ENCODE measurements at places on chromosomes 1 and 21.
A peak's percentile ranks its signal among the peaks of the same experiment; 100 is the strongest.

DNA sequence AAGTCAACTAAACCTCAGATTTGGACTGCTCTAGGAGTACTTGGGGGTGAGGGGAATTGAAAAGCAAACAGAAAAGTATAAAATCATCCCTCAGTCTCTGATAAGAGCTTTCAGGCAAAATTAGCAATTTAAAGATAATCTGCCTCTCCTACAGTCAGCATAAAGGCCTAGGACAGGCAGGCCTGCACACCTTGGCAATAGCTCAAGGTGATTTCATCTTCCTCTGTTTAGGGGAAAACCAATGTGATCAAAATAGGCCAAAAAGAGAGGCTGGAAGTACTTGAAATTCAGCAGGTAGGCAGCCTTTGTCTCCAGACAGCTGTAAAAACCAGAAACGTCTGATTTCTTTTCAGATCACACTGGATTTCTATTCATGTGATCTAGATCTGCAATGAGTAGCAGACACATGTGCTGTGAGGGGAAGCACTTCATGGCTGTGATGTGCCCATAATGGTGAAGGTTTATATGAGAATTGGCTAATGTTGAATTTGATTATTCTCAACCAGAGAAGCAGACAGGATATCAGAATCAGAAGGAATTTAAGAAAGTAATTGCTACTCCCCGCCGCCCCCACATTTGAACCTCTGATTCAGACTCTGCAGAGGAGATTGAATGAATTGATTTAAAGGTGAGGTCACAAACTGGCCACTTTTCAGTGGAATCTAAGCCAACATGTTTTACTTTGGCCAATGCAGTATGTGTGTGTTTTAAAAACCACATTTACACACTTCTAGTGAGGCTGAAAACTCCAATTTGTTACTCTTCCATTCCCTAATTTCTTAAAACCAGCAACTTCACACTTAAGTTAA is 45.8 kb upstream of the DNASE2B start:
- DNase-seq, result no peak

DNA sequence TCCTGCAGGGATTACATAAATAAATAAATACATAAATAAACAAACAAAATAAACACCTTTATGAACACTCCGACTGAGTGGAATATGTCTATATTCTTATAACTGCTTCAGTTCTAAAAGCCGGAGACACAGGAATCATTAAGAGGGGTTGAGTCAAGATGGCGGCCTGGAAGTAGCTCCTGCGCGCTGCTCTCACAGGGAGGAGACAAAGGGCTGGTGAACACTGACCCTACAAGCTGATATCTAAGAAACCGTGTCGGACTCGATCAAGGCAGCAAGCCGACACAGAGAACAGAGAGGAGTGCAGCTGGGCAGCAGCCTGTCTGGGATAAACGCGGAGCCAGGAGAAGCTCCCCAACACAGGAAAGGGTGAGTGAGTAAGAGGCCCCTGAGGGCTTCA is 1098.6 kb upstream of the NCAM2 start:
- DNase-seq, result no peak

- peak; percentile 45 for DNase-seq
Measured at GRCh38 chr1:53367503-53368313, 39.8 kb upstream of the LRP8 start.

DNA sequence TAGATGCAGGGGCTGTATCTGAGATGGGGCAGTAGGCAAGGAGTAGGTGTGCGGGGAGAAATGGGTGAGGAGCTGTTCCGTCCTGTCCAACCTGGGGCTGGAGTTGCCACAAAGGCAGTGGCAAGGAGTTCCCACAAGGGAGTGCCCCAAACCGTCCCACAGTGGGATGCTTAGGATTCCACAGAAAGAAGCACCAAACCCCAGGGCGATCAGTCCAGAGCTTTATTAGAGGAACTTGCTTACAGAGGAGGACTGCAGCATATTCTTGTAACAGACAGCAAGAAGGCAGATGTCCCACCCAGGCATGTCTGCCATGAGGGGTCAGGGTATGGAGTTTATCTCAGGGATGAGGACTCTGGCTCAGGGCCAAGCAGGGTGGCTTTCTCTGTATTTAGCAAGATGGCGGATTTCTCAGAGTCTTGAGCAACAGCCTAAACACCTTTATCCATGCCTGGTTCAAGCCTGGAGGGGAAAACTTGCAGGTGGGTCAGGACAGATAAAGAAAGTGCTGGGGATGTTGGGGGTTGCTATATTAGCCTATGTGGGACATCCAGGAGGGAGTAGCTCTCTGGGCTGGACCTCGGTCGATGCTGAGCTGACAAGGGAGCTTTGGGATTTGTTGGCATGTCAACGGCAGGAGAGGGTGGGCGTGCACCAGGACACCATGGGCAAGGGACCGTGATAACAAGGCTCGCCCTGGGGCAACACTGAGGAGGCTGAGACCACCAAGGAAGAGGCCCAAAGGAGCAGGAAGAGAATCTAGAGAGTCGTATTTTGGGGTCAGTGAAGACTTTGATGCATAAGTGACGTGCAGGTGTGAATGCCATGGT is 32.8 kb downstream of the OBSCN start:
- no peak for DNase-seq

DNA sequence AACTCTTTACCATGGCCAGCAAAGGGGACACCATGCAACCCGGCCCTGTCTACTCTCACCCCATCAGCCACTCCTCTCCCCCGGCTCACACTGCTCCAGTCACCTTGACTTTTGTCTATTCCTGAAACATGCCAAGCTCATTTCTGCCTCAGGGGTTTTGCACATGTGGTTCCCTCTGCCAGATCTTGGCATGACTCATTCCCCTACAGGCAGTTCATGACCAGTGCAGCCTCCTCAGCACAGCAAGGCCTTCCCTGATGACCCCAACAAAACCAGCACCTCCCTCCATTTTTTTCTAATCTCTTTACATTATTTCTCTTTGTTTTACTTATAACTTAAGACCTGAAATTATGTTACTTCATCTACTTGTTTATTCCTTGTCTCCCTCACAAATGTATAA is 58.6 kb upstream of the GJB5 start:
- DNase-seq, result no peak

DNA sequence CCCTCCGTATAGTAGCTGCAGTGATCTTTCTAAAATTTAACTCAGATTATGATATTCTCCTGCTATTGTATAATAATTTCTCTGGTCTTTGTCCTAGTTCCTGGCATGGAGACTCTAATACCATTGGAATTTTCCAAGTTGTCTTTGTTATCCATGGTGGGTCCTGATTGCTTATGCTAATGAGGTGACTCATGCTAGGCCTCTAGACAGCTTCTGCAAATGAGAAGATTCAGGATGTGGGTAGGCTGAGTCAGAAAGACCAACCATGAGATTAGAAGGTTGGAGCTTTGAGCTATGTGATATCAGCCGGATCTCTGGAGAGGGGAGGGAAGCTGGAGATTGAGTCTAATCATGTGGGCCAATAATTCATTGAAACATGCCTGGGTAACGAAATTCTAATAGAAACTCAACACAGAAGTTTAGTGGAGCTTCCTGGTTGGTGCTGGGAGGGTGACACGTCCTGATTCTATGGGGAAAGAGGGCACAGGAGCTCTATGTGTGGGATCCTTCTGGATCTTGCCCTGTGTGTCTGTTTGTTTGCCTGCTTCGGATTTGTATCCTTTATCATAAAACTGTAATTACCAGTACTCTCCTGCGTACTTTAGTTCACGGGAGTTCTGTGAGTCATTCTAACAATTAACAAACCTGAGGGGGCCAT is 73.2 kb upstream of the CNIH3 start:
- no peak for DNase-seq

DNA sequence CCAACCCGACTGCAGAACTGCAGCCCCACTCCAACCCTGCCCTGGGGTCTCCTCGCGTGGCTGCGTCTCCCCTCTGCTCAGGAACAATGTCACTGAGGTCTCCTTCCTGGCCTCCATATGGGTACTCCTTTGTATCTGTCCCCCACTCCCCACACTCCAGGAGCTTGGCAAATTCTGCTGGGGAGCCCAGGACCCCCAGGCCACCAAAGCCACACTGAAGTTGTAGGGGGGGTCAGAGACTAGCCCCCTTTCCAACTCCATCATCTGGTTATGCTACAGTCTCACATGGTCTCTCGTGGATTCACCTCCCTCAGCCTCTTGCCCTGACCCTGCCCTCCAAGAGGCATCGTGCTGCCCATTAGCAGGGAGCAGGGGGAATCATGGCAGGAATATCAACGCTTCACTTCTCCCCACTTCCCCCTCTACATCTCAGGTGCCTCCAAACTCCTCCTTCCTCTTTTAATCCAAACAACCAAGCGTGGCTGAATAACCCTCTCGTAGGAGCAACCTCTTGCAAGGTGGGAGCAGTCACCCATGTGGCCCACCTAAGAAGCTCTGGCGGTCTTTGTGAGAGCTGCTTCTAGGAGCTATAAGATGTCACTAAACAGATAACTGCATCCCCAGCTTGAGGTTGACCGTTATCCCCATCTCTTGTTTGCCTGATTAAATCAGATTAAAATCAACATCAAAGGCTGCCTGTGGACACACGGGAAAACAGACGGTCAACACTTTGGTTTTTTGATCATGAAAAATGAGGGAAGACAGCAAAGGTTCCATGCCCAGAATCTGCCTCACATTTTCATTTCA is 86.4 kb downstream of the MIS18A start:
- DNase-seq, result no peak

- DNase-seq, result no peak
Measured at GRCh38 chr1:188433425-188433824, 1604.7 kb downstream of the PLA2G4A start.

GRCh38 chr1:86282611-86283010 is 113.5 kb downstream of the ODF2L start:
- DNase-seq, result no peak

- no peak for DNase-seq
Measured at GRCh38 chr1:15867288-15867687, 19.8 kb downstream of the SPEN start.

- DNase-seq, result no peak
Measured at GRCh38 chr1:94716965-94717364, 103.2 kb upstream of the SLC44A3 start.

DNA sequence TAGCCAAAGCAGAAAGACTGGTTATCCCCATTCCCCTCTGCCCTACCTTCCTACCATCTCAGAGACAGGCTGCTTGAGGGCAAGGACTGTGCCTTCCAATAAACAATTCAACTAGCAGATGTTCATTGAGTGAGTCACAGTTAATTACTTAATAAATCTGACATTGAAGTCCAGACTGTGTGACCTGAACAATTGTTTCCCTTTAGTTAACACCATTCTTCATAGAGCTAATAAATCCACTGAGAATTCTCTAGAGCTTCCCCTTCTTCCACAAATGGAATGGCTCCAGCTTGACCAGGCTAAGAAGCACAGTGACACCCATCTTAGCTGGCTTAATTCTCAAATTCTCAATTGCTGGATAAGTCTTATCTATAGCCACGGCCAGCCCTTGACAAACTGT is 61.9 kb upstream of the GJA5 start:
- DNase-seq, result no peak

GRCh38 chr1:217402301-217402700 is 228.6 kb downstream of the GPATCH2 start:
- DNase-seq, result no peak

GRCh38 chr21:21864321-21864840 is 866.2 kb downstream of the NCAM2 start:
- DNase-seq, result no peak

GRCh38 chr1:89578151-89578550 is 53.5 kb downstream of the LRRC8B start:
- no peak for DNase-seq

- no peak for DNase-seq
Measured at GRCh38 chr21:24938573-24938972, 668.7 kb downstream of the MRPL39 start.

DNA sequence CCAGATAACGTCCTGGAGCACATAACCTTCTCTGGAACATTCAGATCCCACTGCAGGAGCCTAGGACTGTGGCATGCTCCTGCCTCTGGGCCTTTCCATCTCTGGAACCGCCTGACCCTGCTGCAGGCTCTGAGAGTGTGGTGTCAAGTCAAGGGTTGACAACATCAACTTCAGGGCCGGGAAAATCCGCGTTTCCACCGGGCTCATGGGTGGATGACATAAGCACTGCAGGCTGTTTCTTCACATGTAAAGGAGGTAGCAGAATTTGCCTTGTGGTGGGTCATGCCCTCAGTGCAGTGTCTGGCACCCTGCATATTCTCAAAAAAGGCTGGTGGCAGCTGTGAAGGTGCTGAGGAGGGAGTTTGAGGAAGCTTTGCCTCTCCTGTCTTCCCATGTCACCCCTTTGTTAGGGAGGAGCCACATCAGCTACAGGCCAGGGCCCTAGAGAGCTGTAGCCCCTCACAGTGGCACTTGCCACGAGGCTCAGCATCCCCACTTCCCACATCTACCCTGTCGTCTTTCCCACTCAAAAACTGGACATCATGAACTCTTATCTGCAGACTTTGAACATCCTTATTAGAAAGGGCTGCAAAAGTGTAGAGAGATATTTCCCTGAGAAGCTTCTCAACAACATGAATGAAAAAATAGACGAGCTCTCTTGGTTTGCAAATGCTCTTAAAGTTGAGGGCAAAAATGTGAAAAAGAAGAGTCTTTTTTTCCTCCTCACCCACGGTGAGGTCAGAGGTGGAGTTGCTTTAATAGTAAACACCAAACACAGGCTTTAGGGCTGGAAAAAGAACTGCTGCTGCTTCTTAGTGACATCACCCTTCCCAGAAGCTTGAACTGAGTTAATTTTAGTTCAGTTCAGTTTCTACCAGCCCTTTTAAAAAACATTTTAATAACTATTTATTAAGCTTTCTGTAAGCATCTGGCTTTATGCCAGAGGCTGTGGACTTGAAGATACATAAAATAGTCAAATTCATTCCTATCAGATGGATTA is 121.3 kb downstream of the HUNK start:
- no peak for DNase-seq

DNA sequence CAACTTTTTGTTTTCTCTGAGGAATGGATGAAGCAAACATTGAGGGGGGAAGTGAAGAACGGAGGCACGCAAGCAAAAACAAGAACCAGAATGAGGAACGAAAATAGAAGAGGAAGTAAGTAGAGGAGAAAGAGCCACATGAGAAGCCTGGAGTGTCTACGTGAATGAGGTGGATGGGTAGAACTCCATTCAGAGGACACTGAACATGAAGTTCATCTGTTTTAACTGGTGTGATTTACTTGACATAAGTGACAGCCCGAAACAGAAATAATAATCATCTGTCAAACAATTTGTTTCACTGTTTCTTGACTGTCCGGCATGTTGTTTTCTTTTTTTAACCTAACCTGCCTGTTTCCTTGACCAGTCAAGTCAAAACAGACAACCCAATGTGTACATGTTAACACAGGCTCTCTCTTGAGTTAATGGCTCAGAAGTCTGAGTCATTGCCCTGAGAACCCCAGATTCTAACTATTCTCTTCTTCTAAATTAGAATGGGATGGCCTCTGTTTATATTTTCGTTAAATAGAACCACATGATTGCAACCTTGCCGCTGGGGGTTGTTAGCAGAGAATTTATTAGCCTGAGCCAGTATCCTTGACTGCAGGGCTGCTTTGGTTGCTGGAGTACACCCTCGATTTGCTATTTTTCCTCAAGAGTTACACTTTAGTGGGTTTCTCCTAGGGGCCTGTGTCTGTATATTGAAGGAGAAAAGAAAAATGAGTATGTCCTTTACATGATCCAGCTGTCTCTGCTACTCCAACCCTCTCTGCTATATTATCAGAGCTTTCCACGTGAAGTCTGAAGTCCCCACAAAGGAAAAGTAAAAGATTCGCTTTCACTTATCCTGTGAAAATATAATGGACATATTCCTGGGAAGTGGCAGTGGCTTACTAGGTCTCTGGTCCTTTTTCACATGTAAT is 151.7 kb downstream of the ZC3H11B start:
- no peak for DNase-seq

All from sciatic nerve (tissue), 2 donors.